Activated naive CD8-positive, alpha-beta T cell treated with anti-CD3 and anti-CD28 coated beads for 36 hours (primary cell): ENCODE measurements at places on chromosomes 3 and 15.

DNA sequence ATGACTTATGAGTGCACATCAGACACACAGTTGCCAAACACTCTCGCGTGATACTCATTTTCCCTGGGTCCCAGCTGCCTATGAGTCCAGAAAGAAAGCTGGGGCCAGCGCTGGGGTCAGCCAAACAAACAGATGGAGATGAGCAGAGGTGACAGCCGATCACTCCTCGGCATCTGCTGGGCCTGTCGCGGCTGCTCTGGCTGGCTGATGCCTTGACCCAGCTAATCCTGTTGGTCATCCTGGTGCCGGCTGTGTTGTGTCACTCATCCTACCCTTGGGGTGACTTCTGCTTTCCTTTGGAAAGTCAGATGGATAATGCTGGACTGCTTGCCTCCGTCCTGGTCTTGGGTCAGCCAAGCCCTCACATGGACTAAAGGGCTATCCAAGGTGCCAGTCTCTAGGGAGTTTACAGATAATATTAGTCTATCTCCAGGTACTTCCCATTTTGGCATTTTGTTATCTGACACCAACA, 105.3 kb upstream of the PDZRN3 start:
- DNase-seq: no peak

DNA sequence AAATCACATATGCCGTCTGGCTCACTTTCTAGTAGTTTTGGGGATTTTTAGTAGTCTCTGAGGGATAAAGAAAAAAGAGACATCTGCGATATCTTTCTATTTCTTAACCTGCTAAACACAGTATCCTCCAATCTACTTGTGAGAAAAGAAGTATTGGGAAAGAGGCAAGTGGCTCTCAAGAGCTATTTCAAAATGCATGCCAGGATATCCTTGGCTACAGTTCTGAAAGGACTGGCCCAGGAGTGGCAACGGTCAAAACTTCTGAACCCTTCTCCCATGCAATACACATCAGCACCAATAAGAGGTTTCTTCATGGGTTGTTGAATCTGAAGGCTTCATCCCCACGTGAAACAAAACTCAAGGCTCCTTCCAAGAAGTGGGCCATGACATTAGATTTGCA, 204.0 kb upstream of the WNT5A start:
- no peak for DNase-seq

DNA sequence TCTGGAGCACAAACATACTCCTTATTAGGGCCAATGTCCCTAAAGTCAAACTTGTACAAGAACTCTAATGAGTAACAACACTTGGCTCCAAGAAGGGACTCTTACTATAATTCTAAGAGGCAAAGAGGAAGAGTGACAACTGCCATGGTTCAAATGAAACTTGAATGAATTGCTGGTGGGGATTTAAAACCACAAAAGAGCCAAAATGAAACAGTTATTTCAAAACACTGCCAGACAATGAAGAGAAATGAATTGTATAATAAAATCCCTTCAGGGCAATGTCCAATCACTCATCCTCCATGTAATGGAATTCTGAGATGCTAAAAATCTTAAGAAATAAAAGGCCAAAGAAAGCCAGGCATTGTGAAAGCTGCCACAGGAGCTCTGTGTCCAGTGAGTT, 14.2 kb downstream of the THRB start:
- no peak for DNase-seq

- DNase-seq: peak; percentile 40
Measured at GRCh38 chr15:48965972-48966371, 2.3 kb upstream of the SHC4 start.

DNA sequence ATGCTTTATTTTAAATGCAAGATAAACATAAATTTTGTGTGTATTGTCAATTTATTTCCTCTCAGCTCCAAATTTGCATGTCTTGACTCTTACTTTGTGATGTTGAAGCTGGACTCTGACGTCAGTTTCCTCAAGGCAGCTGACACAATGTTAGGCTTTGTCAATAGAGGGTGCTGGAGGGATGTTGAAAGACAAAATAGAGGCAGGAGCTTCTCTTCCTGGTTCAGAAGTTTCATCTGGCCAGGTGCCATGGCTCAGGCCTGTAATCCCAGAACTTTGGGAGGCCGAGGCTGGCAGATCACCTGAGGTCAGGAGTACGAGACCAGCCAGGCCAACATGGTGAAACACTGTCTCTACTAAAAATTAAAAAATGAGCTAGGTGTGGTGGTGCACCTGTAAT, 408.6 kb downstream of the GBE1 start:
- no peak for DNase-seq

GRCh38 chr15:67914537-67915460, 75.0 kb upstream of the RNU6-1 start:
- DNase-seq: no peak

- DNase-seq: no peak
Measured at GRCh38 chr3:159432682-159433340, 555.8 kb upstream of the IL12A start.

- DNase-seq: no peak
Measured at GRCh38 chr3:72247126-72247525, 462.2 kb upstream of the PROK2 start.

- DNase-seq: no peak
Measured at GRCh38 chr3:172021164-172021563, 18.2 kb upstream of the FNDC3B start.

GRCh38 chr3:122956693-122957455, 70.7 kb downstream of the SEMA5B start:
- no peak for DNase-seq

DNA sequence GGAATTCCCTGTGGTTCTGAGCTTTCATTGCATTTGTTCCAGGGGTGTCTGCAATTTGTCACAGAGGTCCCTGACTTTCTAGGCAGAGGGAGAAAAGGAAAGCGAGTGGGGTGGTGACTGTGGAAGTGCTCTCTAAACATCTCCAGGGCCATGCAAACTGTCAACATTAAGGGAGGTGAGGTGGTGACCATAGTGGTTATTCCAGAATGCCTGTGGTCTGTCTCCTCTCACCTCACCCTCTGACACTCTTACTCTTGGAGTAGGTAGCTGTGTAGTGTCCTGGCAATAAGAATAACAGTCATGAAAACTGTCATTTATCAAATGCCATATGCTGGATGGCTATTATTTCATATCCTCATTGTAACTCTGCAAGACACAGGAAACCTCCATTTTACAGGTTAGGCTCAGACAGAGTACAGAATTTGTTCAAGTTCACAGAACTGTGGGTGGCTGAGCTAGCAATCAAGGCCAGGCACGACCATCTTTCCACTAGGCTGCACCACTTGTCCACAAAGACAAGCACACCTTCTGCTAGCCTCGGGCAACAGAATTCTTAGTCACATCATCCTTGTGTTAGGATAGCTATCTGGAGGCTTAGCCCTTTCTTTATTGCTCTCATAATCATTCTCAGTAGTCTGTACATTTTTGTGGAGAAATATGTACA, 179.4 kb downstream of the CD47 start:
- no peak for DNase-seq

- DNase-seq: no peak
Measured at GRCh38 chr15:38069511-38070011, 135.1 kb downstream of the TMCO5A start.

DNA sequence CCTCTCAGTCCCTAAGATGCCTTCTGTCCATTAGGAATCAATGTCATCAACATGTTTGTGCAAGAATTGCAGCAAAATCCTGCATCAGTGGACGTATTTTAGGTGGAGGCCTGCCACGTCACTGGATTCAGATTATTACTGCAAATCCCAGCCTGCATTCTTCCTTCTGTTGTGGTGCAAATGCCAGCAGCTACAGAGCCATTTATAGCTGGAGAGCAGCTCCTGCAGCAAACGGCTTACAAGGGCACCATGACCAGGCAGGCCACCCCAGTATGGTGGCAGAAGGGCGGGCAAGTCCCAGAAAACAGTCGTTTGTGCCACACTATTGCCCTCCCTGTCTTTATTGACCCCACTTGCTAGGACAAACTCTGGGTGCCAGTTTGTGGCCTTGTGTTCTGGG, 74.7 kb downstream of the SNRK start:
- no peak for DNase-seq

DNA sequence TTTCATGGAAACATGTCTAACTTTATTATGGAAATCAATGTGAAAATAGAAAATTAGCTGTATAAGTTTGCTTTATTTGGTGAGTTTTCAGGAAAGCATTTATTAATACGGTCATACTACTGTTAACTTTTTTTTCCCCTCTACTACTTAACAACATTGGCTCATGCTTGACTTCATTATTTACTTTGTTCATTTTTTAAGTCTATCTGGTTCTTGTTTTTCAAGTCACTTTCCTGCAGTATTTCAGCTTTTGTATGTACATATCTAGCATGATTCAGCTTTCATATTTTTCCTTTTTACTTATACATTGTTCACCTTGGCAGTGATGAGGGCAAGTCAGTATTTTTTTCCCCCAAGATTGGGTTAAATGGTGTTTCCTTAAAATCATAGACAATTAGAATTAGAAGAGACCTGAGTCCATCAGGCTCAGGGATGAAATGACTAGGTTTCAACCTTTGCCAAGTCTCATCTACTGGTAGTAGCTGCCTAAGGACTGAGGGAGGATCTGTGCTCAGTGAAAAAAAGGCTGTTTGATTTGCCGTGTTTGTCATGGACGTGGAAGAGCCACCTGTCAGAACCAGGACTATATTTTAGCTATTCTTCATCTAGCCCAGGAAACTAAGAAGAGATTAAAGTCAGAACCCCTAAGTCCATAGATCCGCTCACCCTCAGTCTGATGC, 15.4 kb downstream of the TMOD3 start:
- DNase-seq: no peak

GRCh38 chr3:9056581-9056980, 93.3 kb upstream of the RAD18 start:
- no peak for DNase-seq

DNA sequence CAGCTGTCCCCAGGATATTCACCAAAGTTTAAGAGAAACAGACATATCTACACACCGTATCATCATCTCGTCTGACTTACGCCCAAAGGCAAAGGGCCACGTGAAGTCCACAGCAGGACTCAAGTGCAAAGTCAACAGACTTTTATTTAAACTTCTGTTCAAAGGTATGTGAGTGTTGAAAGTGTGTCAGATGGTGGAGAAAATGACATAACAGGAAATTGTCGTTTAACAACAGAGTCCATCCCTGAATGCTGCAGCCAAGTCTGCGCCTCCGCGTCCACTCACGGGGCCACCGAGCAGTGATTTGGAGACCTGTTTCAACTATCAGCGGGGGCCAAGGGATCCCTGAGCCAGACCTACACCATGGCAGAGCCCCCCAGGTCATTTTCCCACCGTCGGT, 165.6 kb downstream of the XXYLT1 start:
- DNase-seq: no peak

DNA sequence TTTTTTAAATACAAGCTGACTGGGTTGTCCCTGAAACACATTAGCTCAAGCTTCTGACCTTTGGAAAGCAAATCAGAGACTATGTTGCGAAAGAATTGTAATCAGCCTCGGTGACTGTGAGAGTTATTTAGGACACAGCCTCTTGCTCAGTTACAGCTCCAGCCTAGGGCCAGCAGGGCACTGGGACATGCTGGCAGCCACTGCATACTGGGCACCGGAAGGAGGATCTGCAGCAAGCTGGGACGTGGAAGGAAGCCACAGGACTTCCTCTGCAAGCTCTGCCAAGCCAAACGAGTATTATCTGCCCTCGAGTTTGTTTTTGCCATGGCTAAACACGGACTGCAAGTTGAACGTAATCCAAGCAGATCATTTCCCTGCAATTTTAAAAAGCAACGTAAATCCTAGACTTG, 24.4 kb upstream of the COPG1 start:
- no peak for DNase-seq

GRCh38 chr15:75867449-75867848, 24.2 kb downstream of the UBE2Q2 start:
- no peak for DNase-seq

DNA sequence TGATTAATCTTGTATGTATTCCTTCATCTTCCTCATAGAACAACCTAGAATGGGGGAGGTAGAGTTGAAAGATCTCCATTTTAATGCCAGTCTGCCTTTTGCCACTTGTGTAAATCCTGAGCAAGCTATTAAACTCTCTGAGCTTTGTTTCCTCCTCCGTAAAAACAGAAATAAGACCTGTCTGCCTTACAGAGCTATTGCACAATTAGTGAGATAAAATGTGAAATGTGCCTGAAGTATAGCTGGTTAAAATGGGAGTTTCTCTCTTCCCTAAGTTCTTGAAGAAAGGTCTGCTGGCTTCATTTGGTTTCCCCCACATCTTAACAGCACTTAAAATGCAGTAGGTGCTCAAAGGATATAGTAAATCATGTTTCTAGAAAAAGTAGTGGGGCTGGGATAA, 19.0 kb downstream of the ALDH1A2 start:
- no peak for DNase-seq

- no peak for DNase-seq
Measured at GRCh38 chr15:75153565-75154276, 48.0 kb upstream of the C15orf39 start.

- DNase-seq: no peak
Measured at GRCh38 chr3:3753416-3753815, 45.8 kb upstream of the LRRN1 start.

DNA sequence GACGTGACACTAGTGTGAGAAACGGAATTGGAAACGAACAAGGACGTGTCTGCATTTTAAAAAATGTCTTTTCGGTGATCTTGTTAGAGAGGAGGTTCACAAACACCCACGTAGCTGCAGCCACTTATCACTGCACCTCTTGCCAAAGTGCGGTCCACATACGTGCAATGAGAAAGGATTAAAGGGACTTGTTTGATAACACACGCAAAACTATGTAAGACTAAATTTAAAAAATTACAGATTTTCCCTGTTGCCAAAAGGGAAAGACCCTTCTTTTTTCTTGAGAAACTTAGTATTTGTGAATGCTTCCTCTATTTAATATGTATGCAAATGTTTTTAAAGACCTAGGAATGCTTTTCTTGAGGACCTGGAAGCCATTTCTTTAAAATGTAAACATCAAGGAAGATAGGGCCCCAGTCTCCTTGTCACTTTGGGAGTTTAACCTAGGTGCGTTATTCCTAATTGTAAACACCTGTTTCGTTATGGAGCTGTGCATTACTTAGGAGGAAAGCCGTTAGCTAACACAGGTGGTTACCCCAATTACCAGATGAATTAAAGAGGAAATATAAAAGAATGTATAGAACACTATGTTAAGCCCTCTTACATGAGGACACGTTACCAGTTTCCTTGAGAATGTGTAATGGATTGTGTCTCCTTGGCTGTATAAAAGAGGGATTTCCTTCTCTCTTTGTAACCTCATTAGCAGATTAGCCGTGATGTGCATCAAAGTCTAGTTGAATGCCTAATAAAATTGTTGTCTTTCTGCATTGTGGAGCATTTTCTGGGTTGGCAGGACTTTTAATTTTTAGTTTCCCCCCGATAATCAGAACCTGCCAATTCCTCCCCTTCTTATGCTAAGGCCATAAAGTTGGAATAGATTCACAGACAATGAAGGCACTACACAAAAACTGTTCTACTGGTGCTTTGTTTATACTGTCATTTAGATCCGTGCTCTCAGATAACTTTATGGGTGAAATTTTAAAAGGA, 1.0 kb downstream of the LEKR1 start:
- DNase-seq: no peak

- peak; percentile 55 for DNase-seq
Measured at GRCh38 chr3:183252973-183253527, at the start of gene B3GNT5. TSS of gene B3GNT5 (plus strand) at chr3:183253253. CDS start at chr3:183269799, 16,546 bp downstream.

DNA sequence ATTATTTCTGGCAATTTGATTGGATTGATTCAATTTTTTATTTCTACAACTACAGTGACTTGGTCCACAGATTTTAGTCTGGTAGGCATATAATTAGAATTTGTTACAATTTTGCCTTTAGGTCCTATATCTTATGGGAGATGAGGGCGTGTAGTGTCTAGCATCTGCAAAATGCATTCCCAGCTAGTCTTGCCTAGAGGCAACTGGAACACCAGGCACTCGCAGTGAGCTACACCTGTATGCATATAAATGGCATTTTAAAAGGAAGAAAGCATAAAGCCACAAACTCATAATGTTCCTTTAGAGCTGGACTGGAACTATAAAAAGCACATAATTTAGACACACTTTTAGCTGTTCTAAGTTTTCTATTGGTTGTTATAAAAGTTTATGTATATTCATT, 17.9 kb upstream of the SPPL2A start:
- no peak for DNase-seq
